T-cell (primary cell): ENCODE measurements at places on chromosomes 3 and 15.

DNA sequence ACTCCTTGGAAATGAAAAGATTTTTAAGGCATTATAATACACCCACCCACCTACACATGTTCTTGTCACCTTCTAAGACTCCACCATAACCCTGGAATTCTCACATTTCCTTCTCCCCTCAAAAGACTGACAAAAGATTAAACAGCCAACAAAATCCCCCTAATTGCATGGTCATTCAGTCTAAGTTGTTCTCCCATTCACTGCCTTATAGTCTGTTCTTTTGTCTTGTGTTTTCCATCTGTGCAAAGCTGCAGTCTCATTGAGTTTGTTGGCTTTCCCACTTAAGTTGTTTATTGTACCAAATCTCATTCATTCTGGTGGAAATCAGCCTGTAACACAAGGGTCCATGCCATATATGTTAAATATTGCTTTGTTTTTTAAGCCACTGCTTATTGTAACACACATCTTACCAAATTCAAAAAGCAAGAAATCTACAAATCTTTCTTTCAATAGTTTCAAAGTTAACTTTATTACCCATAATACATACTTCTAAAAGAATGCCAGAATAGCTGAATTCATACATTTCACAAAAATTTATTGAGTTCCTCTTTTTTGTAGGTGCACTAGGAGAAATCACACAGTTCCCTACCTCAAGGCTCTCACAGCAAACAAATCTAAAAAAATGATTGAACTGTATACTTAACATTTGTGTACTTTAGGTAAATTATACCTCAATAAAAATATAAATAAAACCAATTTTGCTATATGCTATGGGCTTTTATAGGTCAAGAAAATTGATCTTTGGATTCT is 2.4 kb upstream of the RCN2 start:
- no peak for DNase-seq

- no peak for DNase-seq
Observed at GRCh38 chr3:179589143-179589542, 15.3 kb downstream of the MRPL47 start.

DNA sequence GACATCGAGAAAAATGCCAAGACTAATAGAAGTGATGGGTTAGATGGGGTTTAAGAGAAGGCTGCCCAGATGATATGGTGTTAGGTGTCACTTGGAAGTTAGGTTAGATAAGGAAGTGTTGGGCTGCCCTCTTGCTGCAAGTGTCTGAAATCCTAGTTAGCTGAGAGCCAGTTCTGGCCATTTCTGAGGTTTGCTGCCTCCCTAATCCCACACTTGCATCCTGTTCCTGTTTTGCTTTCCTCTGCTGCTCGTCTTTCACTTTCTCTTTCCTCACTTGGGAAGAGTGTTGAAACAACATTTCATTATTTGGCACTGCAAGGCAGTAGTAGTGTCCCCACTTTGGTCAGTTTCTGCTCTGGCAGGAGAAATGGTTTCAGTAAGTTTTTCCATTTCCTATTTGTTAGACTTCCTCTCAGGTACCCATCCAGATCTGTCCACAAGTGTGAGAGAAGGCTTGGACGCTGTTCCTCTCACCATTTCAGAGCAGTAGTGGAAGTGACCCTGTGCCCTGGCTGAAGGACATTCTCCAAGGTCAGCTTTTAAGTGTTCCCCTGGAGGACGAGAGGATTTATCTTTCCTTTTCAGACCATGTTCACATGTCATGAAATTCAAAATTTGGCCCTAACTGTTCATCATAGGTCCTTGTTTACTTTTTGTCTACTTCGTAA is 93.3 kb downstream of the ADAMTSL3 start:
- no peak for DNase-seq

DNA sequence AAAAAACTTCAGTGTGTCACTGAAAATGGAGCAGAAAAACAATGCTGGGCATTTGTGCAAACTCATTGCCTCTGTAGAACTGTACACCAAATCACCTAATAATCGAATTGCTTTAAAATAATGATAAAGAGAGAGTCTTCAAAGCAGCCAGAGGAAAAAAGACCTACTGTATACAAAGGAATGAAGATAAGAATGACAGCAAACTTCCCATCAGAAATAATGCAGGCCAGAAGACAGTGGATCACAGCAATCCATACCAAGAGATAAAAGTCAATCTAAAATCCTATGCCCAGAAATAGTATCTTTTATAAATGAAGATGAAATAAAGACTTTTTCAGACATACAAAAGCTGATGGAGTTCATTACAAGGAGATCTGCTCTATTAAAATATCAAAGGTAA is 134.7 kb upstream of the VEPH1 start:
- DNase-seq: no peak

- DNase-seq: no peak
Observed at GRCh38 chr3:119349354-119350041, 55.3 kb downstream of the ARHGAP31 start.
